Posterior cingulate gyrus (tissue), 11 donors: ENCODE measurements at places on chromosomes 4 and X.

DNA sequence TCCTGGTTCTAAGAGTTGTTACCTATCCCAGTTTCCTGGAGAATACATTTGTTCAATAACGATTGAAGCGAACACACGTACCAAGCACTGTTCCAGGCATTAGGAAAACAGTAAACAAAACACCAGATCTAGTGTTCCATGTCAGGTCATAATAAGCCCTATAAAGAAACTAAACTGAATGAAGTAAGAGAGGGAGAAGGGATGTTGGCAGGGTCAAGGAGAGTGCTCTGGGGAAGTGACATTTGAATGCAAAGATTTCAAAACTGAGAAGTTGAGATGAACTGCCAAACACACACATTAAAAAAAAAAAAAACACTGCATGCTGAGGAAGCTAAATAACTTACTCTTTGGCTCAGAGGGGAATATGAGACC is 14.4 kb upstream of the ENAM start:
- DNase-seq, result no peak

DNA sequence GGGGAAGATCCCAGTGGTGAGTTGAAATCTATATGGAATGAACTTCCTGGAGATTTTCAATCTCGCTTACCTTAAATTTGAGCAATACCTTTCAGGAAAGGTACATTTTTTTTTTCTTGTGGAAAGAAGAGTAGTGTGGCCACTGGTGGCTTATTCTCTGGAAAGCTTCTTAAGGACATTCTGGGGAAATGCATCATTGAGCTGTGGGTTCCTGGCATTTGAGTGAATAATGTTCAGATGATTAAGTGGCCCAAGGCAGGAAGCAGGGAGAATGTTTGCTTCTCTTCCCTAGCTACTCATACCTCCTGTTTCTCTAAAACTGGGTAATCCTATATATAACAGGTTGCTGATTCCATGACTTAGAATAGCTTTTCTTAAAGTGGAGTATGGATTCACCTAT is 31.8 kb downstream of the STAG2 start:
- no peak for DNase-seq

DNA sequence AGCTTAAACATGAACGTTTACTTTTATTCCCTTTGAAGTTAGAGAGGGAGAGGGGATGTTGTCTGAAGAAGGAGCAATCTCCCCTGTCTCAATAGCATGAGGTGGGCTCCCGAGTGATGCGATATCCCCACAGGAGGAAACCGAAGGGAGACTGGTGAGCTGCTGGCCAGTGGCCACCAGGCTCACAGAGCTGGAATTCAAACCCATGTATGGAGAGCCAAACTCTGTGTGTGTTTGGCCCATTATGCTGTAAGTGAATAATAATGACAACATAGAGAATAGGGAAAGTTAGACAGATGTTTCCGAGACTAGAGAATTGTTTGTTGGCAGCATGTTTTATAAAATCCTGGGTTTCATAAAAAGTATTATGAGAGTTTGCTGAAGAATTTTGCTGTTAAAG is 66.1 kb upstream of the CLNK start:
- no peak for DNase-seq

DNA sequence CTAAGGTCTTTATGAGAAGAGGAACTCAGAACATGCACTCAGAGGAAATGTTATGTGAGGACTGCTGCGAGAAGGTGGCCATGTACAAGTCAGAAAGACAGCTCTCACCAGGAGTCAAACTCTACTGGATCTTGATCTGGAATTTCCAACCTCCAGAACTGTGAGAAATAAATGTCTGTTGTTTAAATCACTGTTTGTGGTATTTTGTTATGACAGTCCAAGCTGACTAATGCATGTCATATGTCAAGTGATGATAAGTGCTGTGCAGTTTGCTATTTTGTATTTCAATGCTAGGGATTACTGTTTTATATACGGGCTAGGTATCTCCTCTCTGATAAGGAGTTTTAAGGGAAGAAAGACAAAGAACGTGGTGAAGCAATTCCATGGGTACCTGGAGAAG is 162.3 kb downstream of the CPEB2 start:
- DNase-seq, result no peak

DNA sequence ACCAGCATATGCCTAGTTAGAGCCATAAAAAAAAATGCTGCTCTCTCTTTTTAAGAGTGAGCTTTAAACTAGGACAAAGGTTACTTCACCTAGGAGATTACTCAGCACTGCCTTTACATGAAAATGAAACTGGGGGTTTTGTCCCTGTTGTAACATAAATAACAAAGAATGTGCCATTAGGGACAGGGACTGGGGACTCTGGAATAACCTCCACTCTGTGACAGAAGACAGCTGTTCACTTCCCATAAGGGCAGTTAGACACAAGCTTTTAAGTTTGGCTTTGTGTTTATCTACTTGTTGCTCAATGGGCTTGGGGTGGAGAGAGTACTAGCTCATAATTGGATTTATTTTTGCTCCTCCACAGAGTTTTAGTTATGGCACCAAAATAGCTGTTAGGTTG is 11.9 kb downstream of the ENPEP start:
- DNase-seq, result no peak

GRCh38 chrX:44952329-44953027 is 79.5 kb downstream of the KDM6A start:
- no peak for DNase-seq

- no peak for DNase-seq
Measured at GRCh38 chrX:145818186-145819113, 821 bp downstream of the SLITRK2 start.

DNA sequence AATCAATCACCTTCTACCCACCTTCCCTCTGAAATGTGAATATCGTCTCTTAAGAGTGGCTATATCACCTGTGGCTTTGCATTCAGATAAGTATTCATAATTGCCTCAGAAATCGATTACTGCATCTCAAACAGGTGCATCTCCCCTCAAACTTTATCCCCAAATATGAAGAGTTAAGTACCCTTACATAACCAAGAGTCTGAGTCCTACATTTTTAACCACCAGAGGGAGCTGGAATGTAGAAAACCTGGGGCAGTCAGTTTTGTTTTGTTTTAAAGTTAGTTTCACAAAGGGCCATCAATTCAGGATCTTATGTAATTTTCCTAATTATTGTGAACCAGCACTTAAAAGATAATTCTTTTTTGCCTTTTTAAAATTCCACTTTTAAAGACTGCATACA is 5.7 kb downstream of the TCEANC start:
- DNase-seq, result no peak

- no peak for DNase-seq
Measured at GRCh38 chr4:100497791-100498190, 20.0 kb downstream of the EMCN start.

DNA sequence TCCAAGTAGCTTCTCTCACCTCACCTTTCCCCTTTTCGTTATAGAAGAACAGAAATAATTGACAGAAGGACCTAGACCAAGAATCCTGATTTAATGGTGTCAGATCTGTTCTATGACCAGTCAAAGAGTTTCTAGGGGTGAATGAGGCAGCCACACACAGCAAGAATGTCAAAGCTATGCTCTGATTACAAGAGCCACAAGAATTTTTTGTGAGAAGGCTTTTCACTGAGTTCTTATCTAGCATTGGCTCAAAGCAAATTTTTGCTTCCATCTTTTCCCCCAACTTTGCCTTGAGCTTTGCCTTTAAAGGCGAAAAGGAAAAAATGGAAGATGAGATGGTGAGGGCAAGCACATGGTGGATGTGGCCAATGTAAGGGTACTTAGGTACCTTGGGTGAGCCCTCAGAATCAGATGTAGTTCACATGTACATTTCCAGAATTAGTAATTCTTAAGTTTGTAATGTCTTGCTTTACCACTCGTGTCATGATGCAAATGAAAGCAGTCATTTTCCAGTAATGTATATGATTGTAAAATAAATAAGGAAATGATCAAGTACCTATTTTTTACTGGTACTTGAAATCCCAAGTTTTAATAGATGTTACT is 23.5 kb downstream of the FMR1 start:
- no peak for DNase-seq

DNA sequence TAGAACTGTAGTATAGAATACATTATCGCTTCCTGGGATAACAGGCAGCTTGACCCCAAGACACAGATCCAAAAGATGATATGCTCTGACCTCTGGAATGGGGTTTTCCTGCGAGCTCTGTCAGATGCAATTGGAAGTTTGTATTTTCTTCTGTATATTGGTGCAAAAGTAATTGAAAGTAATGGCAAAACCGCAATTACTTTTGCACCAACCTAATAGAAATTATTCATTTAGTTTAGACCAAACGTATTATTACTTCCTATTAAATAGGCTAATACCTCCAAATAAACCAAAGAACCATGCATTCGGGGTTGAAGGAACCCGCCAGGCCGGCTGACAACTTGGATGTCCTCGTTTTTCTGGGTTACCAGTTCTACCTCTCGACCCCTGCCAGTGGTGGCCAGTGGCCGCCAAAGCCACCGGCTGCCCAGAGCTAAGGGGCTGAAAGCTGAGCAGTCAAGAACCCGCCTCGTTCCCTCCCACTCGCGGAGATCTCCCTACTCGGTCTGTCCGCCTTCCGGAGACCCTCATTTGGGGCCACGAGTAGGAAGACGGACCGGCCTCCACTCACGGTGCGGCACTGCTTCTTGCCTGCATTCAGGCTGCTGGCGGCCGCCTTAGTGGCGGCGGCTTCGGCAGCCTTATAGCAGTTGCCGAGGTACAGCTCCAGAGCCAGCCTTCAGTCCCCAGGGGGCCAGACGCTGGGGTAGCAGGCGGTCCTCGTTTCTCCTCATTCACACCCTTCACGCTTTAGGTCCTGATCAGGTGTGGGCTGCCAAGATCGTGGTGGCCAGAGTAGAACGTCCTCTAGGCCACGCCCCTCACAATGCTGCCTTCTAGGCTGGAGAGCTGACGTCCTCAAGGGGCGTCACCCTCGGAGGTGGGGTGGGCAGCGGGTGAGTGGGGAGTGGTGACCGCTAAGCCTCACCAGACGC is 121.9 kb downstream of the RBMX2 start:
- peak; percentile 50 for DNase-seq

DNA sequence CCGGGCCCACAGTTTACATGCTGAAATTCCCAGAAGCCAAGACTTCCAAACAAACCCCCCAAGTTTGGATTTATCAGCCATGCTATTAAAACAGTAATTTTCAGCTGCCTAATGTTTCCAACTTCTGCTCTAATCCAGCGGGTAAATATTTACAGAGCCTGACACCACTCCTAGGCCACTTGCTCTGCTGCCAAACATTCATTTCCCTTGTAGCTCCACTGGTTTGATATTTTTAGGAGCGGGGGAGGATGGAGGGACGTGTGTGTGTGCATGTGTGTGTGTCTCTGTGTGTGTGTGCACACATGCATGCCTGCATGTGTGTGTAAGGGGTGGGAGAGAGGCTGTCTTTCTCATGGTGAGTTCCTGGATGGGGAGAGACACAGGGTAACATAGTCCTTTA is 115.7 kb upstream of the PJA1 start:
- DNase-seq, result no peak

DNA sequence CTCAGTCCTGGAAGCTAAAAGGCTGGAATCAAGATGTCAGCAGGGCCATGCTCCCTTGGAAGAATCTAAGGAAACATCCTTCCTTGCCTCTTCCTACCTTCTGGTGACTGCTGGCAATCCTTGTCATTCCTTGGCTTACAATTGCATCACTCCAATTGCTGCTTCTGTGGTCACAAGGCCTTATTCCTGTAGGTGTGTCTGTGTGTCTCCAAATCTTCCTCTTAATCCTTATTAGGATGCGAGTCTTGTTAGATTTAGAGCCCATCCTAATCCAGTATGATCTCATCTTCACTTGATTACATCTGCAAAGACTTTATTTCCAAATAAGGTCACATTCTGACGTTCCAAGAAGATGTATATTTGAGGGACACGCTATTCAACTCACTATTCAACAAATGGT is 52.2 kb downstream of the SMIM20 start:
- no peak for DNase-seq

DNA sequence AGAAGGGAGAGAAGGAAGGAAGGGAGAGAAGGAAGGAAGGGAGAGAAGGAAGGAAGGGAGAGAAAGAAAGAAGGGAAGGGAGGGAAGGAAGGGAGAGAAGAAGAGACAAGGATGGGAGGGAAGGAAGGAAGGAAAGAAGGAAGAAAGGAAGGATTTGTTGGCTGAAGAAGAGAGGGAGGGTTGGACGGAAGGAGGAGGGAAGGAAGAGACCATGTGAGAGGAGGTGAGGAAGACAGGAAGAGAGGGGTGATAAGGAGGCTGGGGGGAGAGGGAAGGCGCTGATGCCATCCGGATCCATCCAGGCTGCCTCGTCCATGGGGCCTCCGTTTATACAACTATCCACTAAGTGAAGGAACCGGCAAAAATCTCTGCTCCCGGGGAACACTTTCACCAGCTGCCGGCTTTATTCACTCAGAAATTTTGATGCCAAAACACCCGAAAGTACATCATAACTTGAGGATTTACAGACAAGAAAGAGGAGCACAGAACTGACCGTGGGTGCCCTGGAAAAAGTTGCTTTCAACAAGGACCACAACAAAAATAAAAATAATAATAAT is 14.9 kb downstream of the DHRSX start:
- peak; percentile 11 for DNase-seq

GRCh38 chr4:24521544-24521943 is 62.8 kb downstream of the DHX15 start:
- no peak for DNase-seq

- DNase-seq, result no peak
Measured at GRCh38 chr4:85701861-85702321, 226.9 kb downstream of the ARHGAP24 start.

GRCh38 chr4:123995936-123996335 is 599.3 kb downstream of the SPRY1 start:
- DNase-seq, result no peak

GRCh38 chrX:68719181-68719903 is 71.9 kb downstream of the STARD8 start:
- DNase-seq, result no peak

- peak; percentile 86 for DNase-seq
Measured at GRCh38 chrX:135985157-135985972, at the start of gene SLC9A6. SLC9A6 (plus strand) TSS chrX:135985435; CDS start chrX:135985659, 224 bp downstream.

DNA sequence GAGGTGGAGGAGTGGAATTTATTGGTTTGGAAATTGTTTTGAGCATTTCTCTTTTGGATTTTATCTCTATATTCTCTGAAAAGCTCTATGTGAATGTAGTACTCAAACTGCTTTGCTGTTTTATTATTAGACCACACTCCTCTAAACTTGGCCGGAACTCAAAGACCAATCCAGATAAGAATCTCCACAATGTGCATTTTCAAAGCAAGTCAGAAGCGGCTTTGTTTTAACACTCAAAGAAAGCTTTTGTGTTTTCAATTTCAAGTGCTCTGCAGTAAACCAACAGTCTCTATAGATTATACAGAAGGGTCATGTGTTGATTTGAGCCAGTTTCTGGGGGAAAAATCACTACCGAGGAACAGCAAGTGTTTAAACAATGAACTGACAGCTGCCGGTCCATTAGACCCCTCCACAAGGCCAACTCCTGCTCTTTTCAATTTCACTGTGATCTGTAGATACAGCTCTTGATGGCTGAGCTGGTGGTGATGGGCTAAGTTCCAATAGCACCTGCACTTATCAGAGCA is 79.4 kb downstream of the FTHL17 start:
- no peak for DNase-seq

DNA sequence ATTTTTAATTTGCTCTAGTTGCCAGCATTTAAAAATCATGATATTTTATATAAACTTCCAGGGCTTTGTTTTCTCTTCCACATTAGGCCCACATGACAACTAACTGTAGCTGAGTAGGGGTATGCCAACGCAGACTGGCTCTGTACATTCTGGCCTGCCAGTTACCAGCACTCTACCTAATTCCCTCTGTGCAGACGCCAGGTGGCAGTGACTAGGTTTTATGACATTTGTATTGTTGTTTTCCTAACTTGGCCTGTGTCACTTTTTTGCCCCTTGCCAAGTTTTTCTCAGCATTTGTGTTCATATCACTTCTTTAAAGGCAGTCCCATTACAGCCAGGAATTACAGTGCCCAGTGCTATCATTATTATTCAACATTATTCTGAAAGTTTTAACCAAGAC is 347.5 kb downstream of the NKX6-1 start:
- DNase-seq, result no peak

GRCh38 chr4:6368096-6368495 is 98.4 kb downstream of the WFS1 start:
- peak; percentile 79 for DNase-seq
